NCI-H460 (cell line): ENCODE measurements at places on chromosomes 4 and X. TPM values are rescaled to one million over a fixed set of nuclear protein-coding genes. Genes with fewer than 3 reads are reported as not detected.

DNA sequence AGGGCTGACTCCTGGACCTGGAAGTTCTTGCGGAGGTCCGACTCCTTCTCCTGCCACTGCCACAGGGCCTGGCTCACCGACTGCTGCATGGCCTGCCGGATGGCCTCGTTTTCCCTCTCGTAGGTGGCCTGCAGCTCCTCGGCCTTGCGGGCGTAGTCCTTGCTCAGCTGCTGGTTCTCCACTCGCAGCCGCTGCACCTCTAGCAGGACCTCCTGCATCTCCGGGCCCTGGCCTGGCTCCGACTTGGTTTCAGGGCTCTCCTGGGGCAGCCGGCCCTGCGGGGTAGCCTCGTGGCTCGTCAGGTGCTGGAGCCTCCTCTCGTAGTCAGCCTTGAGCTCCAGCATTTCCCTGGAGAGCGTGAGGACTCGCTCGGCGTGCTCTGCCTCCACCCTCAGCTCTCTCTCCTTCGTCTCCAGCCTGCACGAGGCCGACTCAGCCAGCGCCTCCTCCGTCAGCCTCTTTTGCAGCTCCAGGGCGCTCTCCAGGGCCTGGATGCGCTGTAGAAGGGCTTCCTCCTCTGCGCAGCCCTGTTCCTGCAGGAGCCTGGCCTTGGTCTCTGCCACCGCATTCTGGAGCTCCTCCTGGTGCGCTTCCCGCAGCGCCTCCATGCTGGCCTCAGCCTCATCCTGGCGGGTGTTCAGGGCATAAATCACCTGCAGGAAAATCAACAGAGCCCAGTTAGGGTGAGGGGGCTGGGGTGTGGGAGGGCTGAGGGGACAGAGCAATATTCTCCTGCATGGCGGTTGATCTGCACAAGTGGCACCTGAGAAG, 72.2 kb downstream of the FAM184B start:
- no peak for DNase-seq

GRCh38 chr4:184142121-184143000, 75.3 kb downstream of the ENPP6 start:
- DNase-seq = no peak

- DNase-seq = no peak
These were observed 64.4 kb downstream of the SEPSECS start for GRCh38 chr4:25095837-25096236.

GRCh38 chr4:132614682-132615081, 534.4 kb upstream of the PCDH10 start:
- DNase-seq = no peak

SCOC gene
- 70.0 and 73.1 TPM in 2 replicates for total RNA-seq

DNA sequence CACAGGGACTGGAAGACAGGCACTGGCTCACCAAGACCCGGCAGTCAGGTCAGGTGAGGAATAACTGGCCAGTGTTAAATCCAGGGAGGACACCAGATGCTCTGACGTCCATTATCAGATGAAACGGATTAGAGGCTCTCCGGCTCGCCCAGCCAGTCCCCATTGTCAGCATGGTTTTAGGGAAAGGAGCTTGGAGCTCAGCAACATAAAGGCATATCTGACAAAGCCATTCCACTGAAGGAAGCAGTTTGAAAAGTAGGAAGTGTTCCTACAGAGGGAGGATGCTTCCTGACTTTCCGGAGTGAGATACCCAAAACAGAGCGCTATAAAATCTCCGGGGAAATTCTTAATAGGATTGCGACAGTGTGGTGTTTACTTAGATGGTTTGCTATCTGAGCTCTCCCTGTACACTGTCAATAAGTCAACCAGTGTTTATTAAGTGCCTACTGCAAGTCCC, 14.8 kb downstream of the NDNF start:
- DNase-seq = no peak
